NCI-H774 (cell line): ENCODE measurements at places on chromosomes 13 and 19.

DNA sequence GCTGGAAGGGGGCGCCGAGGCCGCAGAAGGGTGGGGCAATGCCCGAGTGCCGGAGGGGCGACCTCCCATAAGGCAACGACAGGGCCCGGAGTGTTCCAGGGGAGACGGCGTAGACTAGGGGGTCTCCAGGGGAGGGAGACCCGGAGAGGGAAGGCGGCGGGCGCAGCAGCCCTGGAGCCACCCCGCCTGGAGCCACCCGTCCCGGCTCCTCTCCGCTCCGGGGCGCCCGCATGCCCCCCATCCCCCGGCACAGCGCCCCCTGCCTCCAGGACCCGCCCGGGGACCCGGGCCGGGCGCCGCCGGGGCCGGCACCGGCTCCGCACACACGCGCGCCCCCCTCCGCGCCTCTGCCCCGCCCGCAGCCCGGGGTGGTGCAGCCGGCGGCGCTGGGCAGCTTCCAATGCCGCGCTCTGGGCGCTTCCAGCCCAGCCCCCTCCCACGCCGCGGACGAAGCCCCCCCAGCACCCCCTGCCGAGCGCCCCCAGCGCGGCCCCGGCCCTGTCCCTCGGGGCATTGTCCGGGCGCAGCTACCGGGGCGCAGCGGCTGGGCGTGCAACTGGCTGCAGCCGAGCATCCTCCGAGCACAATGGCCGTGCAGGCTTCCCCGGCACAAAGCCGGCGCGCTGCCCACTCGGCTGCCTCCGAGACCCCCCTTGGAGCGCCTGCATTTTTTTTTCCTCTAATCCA is 519 bp downstream of the PTPRS start:
- no peak for DNase-seq

DNA sequence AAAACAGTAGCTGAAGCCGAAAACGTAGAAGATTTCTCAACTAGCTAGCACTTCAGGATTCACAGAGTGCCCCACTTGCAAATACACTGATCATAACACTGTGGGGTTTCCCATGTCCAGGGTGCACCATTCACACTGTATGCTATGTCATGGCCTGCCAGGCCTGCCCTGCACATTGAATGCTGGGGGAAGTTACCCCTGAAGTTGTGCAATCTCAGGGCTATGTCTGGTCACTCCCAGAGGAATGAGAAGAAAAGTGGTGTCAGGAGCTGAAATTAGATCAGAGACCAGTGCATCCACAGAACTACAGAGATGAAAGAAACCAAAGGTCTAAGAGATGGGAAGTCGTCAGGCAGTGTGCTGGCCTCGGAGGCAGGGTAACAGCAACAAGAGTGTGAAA is 196.8 kb downstream of the RAP2A start:
- DNase-seq = no peak

- DNase-seq = no peak
These were observed 46.0 kb downstream of the DNM2 start for GRCh38 chr19:10763828-10764339.

DNA sequence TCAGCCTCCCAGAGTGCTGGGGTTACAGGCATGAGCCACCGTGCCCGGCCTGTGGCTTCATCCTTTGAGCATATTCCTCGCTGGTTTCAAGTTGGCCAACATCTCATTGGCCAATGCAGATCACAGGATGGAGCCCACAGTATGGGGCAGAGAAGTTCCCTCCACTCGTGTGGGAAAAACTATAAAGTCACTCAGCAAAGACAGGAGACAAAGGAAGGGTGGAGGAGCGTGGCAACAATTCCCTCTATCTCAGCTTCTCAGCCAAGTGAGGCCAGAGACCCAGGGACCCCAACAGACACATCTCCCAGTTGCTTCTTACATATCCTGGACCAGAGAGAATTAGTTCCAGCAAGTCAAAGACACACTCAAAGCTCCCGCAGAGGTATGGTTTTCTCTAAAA is 184.6 kb upstream of the SOX1 start:
- DNase-seq = no peak

- no peak for DNase-seq
These were observed 273.4 kb downstream of the DCLK1 start for GRCh38 chr13:35857769-35858168.
